ENCODE measurements at places on chromosomes 7 and 10. TPM values are rescaled to one million over a fixed set of nuclear protein-coding genes. Genes with fewer than 3 reads are reported as not detected.

DNA sequence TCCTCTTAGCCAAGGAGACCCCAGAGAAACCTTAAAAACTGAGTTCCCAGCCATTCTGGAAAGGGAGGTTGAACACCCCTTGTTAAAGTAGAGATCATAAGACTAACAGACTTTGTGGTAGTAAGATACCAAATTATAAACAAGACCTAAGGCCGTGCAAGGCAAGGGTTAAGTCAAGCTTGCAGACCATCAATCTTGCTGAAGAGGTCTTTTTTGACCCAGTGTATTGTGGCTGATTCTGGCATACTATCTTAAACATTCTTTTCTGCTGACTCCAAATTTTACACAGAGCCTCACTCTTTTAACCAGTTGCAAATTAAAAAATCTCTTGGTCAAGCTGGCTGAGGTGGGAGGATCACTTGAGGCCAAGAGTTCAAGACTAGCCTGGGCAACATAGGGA, 1.2 kb upstream of the TBRG4 start:
- no peak for DNase-seq

The NOS3 gene
- total RNA-seq = 8.2 TPM

The PURB gene
- 28.9 TPM for total RNA-seq

The EPHA1 gene
- total RNA-seq = 1.5 TPM

GRCh38 chr7:28957064-28957750, 923 bp downstream of the TRIL start:
- DNase-seq = no peak

The PRSS37 gene
- not detected for total RNA-seq

GRCh38 chr10:1860351-1860750, 123.0 kb upstream of the ADARB2 start:
- no peak for DNase-seq

The CYP2E1 gene
- 1.1 TPM for total RNA-seq

The SYT15 gene
- 0.46 TPM for total RNA-seq

The SLC26A3 gene
- total RNA-seq = 0.37 TPM

- no peak for DNase-seq
Observed at GRCh38 chr7:29457141-29457561, 106.5 kb upstream of the PRR15 start.

The GIMAP1 gene
- 2.1 TPM for total RNA-seq

The SLC29A4 gene
- 0.24 TPM for total RNA-seq

- DNase-seq = no peak
Observed at GRCh38 chr10:20327954-20328353, 511.7 kb downstream of the PLXDC2 start.

- DNase-seq = no peak
Observed at GRCh38 chr7:21620054-21620453, 77.2 kb downstream of the DNAH11 start.

- no peak for DNase-seq
Observed at GRCh38 chr10:102279104-102279503, 33.8 kb downstream of the GBF1 start.

The GBX1 gene
- total RNA-seq = not detected

The MYO3A gene
- not detected for total RNA-seq

DNA sequence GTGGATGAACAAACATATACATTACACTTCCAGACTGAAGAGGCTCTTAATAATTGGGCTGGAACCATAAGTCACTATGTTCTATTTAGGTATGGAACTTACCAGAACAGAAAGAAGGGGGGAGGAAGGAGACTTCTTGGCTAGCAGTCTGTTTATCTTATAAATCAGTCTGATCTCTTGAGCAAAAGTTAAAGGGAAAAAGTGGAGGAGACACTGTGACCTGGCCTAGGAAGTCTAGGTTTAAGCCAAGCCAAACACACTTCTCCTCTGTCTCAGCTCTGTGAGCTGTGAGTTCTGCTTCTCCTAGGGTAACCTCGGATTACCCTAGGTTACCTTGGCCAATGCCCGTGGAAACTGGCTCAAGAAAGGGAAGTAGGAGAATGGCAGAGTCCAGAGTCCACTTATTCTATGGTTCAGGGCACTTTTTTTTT, 95.2 kb downstream of the PFKFB3 start:
- DNase-seq = no peak

GRCh38 chr7:1939434-1940401, 269.6 kb downstream of the ELFN1 start:
- peak; percentile 41 for DNase-seq

- DNase-seq = no peak
Observed at GRCh38 chr7:47571331-47572093, 10.4 kb downstream of the TNS3 start.

GRCh38 chr7:134504660-134505164, 22.7 kb upstream of the AKR1B10 start:
- DNase-seq = no peak

GRCh38 chr10:113704637-113705343, 25.1 kb downstream of the CASP7 start:
- no peak for DNase-seq

GRCh38 chr10:1762076-1762475, 24.8 kb upstream of the ADARB2 start:
- no peak for DNase-seq

The EN2 gene
- total RNA-seq = not detected

DNA sequence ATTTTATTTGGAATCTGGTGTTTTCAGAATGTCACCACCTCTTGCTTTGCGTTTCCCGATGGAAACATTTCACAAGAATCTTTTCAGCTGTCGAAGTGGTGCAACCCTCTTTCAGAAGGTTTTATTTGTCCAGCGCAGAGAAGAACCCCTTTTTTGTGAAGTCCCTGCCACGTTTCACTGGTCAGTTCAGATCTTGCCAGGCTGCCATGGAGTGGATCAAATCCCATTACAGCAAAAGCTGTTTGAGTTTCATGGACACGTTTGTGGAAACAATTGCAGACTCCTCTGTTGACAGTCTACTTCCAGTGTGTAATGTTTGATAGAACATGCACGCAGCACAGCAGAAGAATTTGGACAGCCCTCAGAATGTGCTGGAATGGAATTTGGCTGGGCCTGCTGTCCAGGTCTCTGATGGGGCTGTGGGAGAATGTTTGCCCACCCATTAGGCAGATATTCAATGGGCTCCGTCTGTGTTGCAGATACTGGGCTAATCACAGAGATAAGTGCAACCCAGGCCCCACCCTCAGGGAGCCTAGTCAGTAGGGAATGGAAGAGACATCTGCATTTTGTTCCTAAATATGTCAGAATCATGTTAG, 143.2 kb downstream of the GRK5 start:
- DNase-seq = no peak

GRCh38 chr7:1727812-1728570, 57.9 kb downstream of the ELFN1 start:
- no peak for DNase-seq

- no peak for DNase-seq
Observed at GRCh38 chr7:64853679-64854078, 49.4 kb upstream of the ZNF273 start.
